ENCODE measurements at places on chromosomes 3 and 15.

DNA sequence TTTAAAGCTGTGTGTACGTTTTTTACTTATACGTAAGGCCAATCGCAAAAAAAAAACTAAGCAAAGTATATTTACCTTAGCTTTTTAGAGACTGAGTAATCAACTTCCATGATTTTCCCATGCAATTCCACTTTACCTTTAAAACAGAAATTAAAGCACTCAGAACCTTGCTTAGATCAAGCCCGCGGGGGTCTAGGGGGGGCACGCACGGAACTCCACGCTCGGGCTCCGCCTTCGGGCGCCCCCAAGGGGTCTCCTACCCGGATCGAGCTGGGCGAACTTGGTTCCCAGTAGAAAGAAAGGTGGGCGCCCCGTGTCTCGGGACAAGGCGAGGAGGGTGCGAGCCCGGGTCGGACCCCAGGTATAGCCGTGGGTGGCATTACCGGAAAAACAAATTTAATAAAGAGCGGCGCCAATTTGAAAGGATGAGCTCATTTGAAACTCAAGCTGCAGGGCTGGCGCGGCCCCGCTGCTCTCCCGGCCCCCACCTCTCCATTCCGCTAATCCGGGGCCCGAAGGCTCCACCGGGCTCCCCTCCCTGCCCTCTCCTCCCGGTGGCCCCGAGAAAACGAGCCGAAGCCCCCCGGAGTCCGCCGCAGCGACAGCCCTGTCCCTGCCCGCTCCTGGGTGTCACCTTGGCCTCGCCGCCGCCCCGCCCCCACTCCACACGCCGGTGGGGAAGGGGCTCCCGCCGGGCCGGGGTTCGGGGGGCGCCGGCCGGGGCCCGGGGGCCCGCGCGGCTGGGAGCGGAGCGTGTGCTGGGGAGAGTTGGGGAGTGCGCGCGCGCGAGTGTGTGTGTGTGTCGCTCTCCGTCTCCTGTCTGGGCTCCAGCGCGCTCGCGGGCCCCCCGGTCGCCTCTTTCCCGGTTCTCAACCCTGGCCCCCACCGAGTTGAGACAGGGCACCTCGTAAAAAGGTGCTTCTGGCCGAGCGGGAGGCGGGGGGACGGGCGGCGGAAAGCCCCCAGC lies 1.5 kb downstream of the IGF2BP2 start:
- DNase-seq, result peak; percentile 75

GRCh38 chr3:105553851-105554250 lies 187.1 kb downstream of the ALCAM start:
- DNase-seq, result peak; percentile 22

- DNase-seq, result no peak
These were observed 50.4 kb downstream of the PDE8A start for GRCh38 chr15:85031944-85032558.

- peak; percentile 69 for DNase-seq
These were observed 792 bp downstream of the TPRA1 start for GRCh38 chr3:127589600-127590281.

- DNase-seq, result peak; percentile 93
These were observed 48.5 kb downstream of the CHCHD6 start for GRCh38 chr3:126752303-126753190.

GRCh38 chr15:74395319-74396145 lies 28.1 kb upstream of the CYP11A1 start:
- no peak for DNase-seq

DNA sequence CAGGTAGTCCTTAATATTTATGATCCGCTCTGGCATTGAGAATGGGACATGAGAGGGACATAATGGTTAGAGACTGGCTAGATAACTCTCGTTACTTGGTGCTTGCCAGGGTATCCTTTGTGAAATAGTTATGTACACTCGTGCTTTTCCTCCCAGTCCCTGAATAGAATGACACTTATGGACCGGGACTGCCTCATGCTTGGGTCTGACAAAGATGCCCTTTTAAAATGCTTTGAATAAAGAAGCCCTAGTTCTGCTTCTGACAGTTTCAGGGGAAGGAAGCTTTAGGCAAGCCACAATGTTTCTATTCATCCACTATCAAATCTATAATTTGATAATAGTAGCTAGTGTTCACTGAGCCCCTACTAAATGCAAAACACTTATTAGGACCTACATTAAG lies 29.4 kb downstream of the POLR2M start:
- no peak for DNase-seq

- peak; percentile 64 for DNase-seq
These were observed 2.5 kb downstream of the UBP1 start for GRCh38 chr3:33437556-33438283.

- DNase-seq, result peak; percentile 68
These were observed 124.3 kb downstream of the TIGIT start for GRCh38 chr3:114418107-114418506.

DNA sequence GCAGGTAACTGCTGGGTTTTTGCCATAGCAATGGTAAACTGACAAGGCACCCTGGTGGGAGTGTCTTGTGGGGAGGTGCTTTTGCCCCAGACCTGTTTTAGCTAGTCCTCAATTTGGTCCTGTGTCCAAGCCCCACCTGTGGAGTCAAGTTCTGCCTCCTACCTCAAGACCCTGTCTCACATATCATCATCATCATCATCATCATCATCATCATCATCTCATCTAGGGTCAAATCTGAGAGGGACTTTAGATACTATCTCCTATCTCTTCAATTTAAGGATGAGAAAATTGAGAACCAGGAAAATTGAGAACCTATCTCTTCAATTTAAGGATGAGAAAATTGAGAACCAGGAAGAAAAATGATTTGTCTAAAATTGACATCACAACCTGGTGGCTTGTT lies 9.9 kb downstream of the KNL1 start:
- no peak for DNase-seq
